ENCODE measurements at places on chromosomes 1 and 21.

- H3K4me1 ChIP-seq: peaks cover 11% of the 10 kb centered on the region
- no peaks in the 10 kb centered on the region for H3K27me3 ChIP-seq
- DNase-seq: no peak
- H3K36me3 ChIP-seq: no peaks in the 10 kb centered on the region
These were observed 53.6 kb downstream of the KIF21B start for GRCh38 chr1:200969726-200970561.

- no peaks in the 10 kb centered on the region for H3K4me1 ChIP-seq
- no peaks in the 10 kb centered on the region for H3K36me3 ChIP-seq
- H3K4me3 ChIP-seq: no peak overlapping the region
- DNase-seq: no peak
- H3K27me3 ChIP-seq: no peaks in the 10 kb centered on the region
These were observed 63.4 kb upstream of the NEK2 start for GRCh38 chr1:211738691-211739301.

DNA sequence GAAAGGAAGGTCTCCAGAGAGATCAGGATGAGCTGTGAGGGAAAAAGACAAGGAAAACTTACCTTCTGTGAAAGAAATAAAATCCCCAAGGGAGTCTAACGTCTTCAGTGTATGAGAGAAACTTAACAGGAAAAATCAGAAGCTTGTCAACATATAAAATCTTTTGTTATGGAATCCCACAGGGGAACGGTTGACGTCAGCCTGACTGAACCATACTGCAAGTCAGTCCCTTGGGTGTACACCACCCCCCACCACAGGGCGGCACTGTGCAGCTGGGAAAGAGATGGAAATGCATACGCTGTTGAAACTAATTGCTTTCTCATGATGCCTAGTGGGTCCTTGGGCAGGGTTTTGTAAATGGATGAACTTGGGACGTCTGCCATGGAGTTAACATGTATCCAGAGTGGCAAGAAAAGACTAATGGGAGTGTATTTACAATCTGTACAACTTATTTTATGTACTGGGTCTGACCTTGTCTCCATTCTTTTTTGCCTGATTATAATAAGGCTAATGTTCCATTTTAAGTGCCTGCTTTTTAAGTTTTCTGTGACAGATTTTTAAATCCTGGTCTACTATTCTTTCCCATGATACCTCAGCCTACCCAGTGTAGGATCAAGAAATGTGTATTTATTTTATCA, 22.7 kb downstream of the UTP25 start:
- H3K4me3 ChIP-seq: no peak overlapping the region
- DNase-seq: no peak
- peaks cover 19% of the 10 kb centered on the region for H3K36me3 ChIP-seq
- H3K27me3 ChIP-seq: no peaks in the 10 kb centered on the region
- H3K4me1 ChIP-seq: no peaks in the 10 kb centered on the region
- no peak overlapping the region for H3K27ac ChIP-seq

DNA sequence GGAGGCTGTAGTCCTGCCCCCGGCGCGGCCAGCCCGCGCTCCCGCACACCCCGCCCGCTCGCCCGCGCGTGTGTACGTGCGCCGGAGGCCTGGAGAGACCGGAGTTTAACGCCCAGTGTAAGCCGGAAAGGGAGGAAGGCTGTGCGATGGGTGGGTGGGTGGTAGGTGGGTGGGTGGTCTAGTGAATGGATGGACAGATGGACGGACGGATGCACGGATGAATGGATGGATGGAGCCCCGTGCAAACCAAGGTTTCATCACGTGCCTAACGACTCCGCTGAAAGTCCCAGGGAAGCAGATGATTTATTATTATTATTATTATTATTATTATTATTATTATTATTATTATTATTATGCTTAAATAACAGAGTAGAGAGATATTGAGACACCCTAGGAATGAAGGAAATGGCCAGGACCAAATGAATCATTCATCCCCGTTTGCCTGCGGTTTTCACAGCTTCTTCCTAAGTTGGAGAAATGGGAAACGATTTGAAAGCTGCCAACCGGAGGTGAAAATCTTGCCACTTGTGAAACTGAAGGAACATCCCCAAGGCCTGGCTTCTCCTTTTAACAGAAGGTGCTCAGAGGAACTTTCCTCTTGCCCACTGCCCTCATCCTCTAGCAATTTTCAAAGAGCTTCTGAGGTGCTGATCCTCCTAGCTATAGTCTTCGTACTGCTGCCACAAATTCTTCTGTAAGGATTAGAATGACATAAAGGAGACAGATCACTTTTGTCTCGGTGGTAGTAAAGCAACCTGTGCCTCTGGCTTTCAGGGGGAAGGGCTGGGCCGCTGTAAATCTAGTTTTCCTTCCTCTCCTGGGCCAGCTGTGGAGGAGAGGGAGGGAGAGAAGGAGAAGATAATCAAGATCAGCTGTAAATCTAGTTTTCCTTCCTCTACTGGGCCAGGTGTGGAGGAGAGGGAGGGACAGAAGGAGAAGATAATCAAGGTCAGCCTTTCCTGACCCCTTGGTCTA, 648 bp upstream of the RGS7 start:
- H3K27me3 ChIP-seq: no peaks in the 10 kb centered on the region
- no peak for DNase-seq
- no peaks in the 10 kb centered on the region for H3K36me3 ChIP-seq
- no peak overlapping the region for H3K27ac ChIP-seq
- H3K4me1 ChIP-seq: peaks cover 4% of the 10 kb centered on the region
- peak overlapping the region; percentile 69 for H3K4me3 ChIP-seq

DNA sequence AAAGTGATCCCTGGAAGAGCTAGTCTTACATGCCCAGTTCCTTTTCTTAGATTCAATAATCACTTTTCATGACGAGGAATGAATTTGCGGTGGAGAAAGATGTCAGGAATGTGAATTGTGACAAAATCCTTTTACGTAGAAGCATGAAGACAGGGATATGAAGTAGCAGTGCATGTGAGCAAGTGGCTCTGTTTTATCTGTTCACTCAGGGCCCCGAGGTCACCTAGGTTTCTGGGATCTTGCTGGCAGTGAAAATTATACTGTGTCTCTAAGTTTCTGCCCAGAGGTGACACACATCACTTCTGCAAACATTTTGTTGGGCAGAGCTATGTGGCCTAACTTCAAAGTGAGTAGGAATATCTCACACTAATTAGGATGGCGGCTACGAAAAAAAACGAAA, 79.3 kb downstream of the USP25 start:
- H3K36me3 ChIP-seq: no peaks in the 10 kb centered on the region
- no peaks in the 10 kb centered on the region for H3K27me3 ChIP-seq

- no peaks in the 10 kb centered on the region for H3K4me1 ChIP-seq
- no peak overlapping the region for H3K27ac ChIP-seq
- H3K36me3 ChIP-seq: no peaks in the 10 kb centered on the region
These were observed 8.1 kb downstream of the SPRR2A start for GRCh38 chr1:153049211-153049610.

- peak overlapping the region; percentile 63 for H3K27ac ChIP-seq
- no peak overlapping the region for H3K4me3 ChIP-seq
These were observed 33.0 kb downstream of the LAMC2 start for GRCh38 chr1:183218971-183219615.

GRCh38 chr1:26181586-26182382, 4.5 kb downstream of the CNKSR1 start:
- no peaks in the 10 kb centered on the region for H3K4me1 ChIP-seq
- H3K4me3 ChIP-seq: no peak overlapping the region
- no peaks in the 10 kb centered on the region for H3K36me3 ChIP-seq
- DNase-seq: no peak
- H3K27ac ChIP-seq: no peak overlapping the region

- H3K36me3 ChIP-seq: no peaks in the 10 kb centered on the region
- no peak overlapping the region for H3K4me3 ChIP-seq
- no peak overlapping the region for H3K27ac ChIP-seq
- H3K27me3 ChIP-seq: no peaks in the 10 kb centered on the region
- DNase-seq: no peak
These were observed 126.9 kb downstream of the RNF220 start for GRCh38 chr1:44531785-44532566.
